ENCODE measurements at places on chromosomes 3 and 15.

DNA sequence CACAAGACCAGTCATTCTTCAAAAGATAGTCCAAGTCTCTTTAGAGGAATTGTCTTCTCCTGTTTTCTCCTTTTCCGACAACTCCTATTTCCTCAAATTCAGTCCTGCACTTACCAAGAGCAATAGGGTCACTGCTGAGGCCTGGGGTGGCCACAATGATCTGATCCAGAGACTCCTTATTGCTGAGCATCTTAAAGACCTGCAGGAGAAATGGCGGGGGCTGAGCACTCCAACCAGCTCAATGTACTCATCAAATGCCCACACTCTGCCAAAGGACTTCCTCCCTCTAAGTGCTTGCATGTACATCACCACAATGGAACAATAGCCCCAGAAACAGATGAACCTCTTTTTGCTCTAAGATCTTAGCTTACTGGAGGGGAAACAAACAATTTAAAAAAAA lies 9.6 kb downstream of the UBL7 start:
- no peak for DNase-seq

- no peak for DNase-seq
Observed at GRCh38 chr3:160376681-160377080, 22.3 kb downstream of the IFT80 start.

DNA sequence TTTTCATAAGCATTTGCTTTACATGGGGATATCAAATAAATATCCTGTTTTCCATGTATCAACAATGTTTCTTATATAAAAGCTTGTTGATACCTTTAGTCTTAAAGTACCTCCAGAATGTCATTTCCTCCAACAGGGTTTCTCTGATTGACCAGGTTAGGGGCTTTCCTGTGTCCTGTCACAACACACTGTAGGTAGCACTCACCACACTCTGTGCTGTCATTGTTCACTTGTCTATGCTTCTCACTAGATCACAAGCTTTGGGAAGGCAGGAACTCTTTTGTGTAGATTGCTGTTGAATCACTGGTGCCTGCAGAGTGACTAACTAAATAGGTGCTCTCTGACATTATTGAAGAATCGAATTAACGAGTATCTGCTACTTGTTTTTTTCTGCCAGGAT lies 49.8 kb downstream of the USP50 start:
- no peak for DNase-seq

GRCh38 chr3:71695000-71695482 lies 30.2 kb downstream of the EIF4E3 start:
- no peak for DNase-seq

DNA sequence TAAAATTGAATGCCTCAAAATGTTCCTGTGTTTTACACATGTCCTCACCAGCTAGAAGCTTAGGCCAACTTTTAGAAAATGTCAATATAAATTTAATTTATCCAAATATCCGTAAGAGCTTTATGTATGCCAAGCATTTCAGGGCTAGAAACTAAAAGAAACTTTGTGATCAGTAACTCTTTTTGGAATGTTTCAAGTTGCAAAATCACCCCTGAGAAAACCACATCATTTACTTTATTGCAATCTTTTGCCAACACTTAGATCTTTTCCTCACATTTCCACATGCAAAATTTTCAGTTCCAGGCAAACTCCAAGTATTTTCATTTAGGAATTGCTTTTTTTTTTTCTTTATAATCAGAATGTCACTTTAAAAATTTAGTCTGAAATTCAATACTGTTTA lies 20.1 kb upstream of the IGF1R start:
- DNase-seq = no peak

DNA sequence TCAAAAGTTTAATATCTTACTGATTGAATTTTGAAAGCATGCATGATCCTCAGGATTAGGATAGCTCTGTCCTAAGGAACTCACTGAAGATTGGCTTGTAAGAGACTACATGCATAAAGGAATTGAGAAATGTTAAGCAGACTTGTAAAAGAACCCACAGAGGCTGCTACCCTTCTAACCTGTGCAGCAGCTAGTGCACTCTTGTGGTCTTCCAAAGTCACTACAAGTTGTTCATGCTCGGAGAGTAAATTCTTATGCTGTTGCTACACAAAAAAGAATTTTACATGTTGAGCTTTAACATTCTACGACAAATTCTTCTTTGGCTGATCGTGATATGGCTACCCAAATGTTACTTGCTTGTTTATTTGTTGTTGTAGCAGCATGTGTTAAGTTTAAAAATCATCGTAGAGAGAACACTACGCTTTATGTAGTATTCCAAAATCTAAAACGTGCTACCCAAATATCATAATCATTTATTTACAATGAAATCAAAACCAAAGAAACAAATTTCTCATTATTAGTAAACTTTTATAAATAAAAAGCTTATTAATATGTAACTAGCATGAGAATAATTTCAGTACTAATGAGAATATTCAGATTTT lies 55.0 kb downstream of the GOLIM4 start:
- DNase-seq = peak; percentile 77

DNA sequence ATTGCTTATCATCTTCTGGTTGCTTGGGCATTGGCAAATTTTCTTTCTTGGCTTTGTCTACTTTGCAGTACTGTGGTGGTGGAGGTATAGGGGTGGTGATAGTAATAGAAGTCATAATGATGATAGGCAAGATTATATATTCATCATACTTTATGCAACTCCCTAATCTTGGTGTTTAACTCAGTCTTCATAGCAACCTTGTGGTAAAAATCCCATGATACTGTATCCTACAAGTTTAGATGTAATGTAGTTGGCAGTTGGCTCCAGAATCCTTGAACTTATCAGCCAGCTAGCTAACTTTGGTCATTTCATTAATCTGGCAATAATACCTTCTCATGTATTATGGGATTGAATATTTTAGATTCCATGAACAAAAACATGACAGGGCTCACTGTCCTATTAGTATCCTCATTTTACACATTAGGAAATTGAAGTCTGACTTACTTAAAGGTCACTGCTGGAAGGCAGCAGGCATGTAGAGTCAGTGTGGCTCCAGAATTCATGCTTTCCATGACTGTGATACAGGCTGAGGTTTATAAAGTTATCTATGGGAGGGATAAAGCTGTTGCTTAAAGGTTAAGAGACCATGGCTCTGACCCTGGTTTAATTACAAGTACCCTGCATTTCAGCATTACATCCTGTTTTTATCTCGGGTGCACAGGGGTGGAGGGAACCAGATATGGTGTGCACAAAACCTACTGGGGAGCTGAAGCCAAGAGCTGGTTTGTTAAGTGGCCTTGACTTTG lies 33.3 kb downstream of the RBMS3 start:
- DNase-seq = no peak

DNA sequence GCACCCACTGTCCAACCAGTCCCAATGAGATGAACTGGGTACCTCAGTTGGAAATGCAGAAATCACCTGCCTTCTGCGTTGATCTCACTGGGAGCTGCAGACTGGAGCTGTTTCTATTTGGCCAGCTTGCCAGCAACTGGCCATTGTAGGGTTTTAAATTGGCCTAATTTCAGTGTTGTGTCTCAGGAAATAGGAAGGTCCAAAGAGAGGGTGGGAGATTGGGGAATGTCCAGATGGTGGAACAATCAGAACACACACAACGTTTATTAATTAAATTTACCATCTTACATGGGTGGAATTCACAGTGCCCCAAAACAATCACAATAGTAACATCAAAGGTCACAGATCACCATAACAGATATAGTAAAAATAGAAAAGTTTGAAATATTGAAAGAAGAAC lies 189.5 kb downstream of the ZNF385D start:
- DNase-seq = no peak

DNA sequence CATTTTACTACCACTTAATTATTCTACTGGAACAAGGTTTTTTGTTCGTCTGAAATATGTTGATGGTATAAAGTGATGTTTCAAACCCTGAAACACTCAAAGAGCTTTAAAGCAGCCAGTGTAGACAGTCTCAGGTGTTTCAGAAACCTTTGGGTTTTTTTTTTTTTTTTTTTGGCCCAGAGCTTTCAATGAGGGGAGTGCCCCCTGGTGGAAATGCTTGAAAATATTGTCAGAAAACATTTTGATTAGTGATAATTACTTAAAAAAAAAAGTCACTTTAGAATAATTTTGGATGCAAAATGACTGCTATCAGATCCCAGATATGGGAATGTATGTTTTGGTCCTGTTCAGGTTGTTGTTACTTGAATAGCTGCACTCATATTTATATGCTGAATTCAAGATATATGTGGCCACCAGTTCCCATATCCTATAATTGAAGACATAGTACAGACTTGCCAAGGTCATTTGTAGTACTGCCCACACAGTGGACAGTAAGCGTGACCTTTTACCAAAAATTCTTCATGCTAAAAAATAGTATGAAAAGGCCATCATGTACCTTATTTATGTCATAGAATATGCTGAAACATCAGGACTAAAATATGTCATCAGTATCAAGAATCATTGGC lies 35.9 kb downstream of the SATB1 start:
- peak; percentile 31 for DNase-seq

- no peak for DNase-seq
Observed at GRCh38 chr15:60371175-60372051, 26.4 kb downstream of the ANXA2 start.

GRCh38 chr3:23055733-23056376 lies 147.3 kb upstream of the UBE2E2 start:
- DNase-seq = peak; percentile 14

GRCh38 chr3:30795176-30795575 lies 99.3 kb downstream of the GADL1 start:
- no peak for DNase-seq

- DNase-seq = no peak
Observed at GRCh38 chr3:13880811-13881156, 913 bp upstream of the WNT7A start.

DNA sequence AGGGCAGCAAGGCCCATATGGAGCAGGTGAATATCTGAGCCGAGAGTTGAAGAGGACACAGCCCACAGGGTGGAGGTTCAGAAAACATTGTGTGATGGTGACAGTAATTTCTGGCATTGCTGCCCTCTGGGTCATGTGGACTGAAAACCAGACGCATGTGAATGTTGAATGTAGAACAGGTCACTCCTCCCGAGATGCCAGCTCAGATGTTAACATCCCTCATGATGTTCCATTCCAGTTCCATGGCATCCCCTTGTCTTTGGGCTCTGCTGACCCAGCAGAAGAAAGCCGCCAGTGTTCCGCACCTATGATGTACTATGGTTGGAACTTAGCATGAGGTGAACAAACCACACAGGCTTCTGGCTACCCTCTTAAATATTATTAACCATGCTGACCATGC lies 110.7 kb upstream of the CTDSPL start:
- DNase-seq = no peak

DNA sequence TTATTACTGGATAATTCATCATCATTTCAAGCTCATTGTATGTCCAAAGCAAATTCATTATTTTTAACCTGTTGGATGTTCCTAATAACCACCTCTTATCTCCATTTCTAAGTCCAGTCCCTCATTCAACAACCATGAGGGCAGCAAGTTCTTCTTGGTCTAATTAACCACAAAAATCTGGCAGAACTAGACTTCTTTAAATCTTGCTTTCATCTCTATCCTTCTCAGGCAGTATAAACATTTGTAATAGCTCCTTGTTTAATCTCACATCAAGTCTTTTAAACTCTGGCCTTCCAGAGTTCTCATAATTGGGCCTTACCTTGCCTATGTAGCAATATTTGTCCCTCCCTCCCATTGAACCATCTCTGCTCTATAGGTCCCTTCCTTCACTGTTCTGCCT lies 17.0 kb upstream of the GHSR start:
- DNase-seq = no peak

Data from MV-4-11 (cell line).